ENCODE measurements at places on chromosomes 5 and 9.

GRCh38 chr5:129241755-129242154, 147.2 kb downstream of the ISOC1 start:
- no peak for DNase-seq

- no peak for DNase-seq
Observed at GRCh38 chr5:171442287-171443042, 23.0 kb downstream of the FGF18 start.

DNA sequence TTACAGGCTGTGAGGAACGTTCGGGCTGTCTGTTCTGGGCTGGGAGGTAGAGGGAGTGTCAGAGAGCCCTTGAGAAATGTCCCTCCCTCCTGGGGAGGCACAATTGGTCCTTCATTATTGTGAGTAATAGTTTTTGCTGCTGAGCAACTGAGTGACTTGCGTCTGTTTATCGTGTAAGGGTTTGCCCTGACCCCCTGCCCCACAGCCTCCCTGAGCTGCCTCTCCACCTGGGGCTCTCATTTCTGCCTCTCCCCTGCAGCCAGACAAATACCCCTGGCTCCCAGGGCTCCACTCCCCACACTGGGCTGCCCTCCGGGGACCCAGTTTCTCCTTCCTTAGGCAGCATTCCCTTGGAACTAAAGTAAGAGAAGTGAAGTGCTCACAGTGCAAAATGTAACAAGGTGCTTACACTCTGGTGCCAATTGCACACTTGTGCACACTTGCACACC, 174.9 kb upstream of the MVB12B start:
- no peak for DNase-seq

- DNase-seq = no peak
Observed at GRCh38 chr5:16981700-16982099, 45.6 kb upstream of the MYO10 start.

DNA sequence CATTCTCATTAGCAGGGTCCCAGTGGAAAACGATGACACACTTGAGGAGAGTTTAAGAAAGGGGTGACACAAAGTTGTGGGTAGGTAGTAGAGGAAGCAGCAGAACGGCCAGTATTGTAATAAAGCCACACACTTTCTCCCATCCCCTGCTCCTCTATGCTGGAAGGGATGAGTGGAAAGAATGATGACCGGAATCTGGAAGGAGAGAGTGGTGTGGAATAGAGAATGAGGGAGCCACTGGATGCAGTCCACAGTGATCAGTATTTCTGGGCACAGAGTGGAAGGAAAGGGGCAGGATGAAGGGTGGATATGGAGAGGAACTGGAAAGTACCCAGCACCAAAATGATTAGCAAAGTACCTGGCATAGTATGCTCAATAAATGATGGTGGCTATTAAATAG, 133.8 kb upstream of the DAB2 start:
- no peak for DNase-seq

Measured in mammary epithelial cell (primary cell).